ENCODE measurements at places on chromosomes 3 and 15. TPM values are rescaled to one million over a fixed set of nuclear protein-coding genes. Genes with fewer than 3 reads are reported as not detected.

DNA sequence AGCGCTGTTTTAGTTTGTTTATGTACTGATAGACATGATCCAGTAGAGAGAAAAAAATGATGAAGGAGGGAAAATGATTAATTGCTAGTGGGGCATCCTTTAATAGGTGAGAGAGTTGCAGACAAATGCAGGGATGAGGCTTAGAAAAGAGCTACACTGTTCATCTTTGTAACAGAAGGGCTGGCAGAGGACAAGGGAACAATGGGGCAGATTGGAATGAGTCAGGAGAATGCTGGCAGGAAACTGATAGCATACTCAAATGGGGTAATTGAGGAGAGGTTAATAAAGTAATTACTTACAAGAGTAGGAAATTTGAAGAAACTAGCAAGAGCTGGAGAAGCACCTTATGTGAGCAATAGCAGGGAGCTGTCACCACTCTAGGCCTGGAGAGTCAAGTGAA, 170.9 kb downstream of the OXSM start:
- no peak overlapping the region for H3K27ac ChIP-seq
- H3K36me3 ChIP-seq: no peaks in the 10 kb centered on the region
- no peak overlapping the region for H3K4me3 ChIP-seq
- H3K27me3 ChIP-seq: no peaks in the 10 kb centered on the region

GRCh38 chr3:39196671-39197356, 4.4 kb upstream of the XIRP1 start:
- no peak overlapping the region for H3K4me3 ChIP-seq
- H3K4me1 ChIP-seq: no peaks in the 10 kb centered on the region
- DNase-seq: no peak
- no peaks in the 10 kb centered on the region for H3K36me3 ChIP-seq
- no peak overlapping the region for H3K27ac ChIP-seq
- H3K27me3 ChIP-seq: no peaks in the 10 kb centered on the region

GRCh38 chr3:102195198-102195948, 239.4 kb upstream of the ZPLD1 start:
- H3K4me3 ChIP-seq: no peak overlapping the region
- no peak for DNase-seq
- H3K4me1 ChIP-seq: no peaks in the 10 kb centered on the region
- H3K27ac ChIP-seq: no peak overlapping the region
- H3K27me3 ChIP-seq: no peaks in the 10 kb centered on the region
- H3K36me3 ChIP-seq: no peaks in the 10 kb centered on the region

DNA sequence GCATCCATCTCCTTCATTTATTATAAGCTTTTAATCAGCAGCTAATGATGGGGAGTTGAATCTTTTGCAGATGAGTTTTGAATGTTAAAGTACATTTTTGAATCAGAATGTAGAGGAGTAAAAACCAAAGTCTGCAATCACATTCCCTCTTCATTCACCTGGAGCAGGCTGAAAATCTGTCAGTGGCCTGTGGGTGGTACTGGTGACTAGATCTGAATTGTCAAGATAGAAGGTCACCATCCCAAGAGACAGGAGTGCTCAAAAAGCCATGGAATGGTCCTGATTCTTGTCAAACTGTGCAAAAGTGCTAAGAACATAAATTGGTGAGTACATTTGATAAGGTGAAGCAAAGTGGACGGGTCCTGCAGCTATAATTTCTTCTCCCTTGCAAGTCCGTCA, 881.3 kb upstream of the NR2F2 start:
- no peaks in the 10 kb centered on the region for H3K27me3 ChIP-seq
- H3K36me3 ChIP-seq: no peaks in the 10 kb centered on the region
- no peak for DNase-seq

GRCh38 chr3:99236576-99236975, 335.1 kb upstream of the DCBLD2 start:
- H3K4me3 ChIP-seq: no peak overlapping the region
- H3K36me3 ChIP-seq: no peaks in the 10 kb centered on the region
- peaks cover 12% of the 10 kb centered on the region for H3K4me1 ChIP-seq
- H3K27me3 ChIP-seq: no peaks in the 10 kb centered on the region

- H3K27ac ChIP-seq: no peak overlapping the region
- H3K4me1 ChIP-seq: no peaks in the 10 kb centered on the region
- H3K4me3 ChIP-seq: no peak overlapping the region
- no peaks in the 10 kb centered on the region for H3K36me3 ChIP-seq
These were observed 545.8 kb upstream of the ADAMTS9 start for GRCh38 chr3:65233561-65233960.

- DNase-seq: no peak
- no peaks in the 10 kb centered on the region for H3K27me3 ChIP-seq
- H3K4me1 ChIP-seq: no peaks in the 10 kb centered on the region
- peaks cover 5% of the 10 kb centered on the region for H3K36me3 ChIP-seq
These were observed 541.5 kb downstream of the GABRG3 start for GRCh38 chr15:27512281-27513001.

DNA sequence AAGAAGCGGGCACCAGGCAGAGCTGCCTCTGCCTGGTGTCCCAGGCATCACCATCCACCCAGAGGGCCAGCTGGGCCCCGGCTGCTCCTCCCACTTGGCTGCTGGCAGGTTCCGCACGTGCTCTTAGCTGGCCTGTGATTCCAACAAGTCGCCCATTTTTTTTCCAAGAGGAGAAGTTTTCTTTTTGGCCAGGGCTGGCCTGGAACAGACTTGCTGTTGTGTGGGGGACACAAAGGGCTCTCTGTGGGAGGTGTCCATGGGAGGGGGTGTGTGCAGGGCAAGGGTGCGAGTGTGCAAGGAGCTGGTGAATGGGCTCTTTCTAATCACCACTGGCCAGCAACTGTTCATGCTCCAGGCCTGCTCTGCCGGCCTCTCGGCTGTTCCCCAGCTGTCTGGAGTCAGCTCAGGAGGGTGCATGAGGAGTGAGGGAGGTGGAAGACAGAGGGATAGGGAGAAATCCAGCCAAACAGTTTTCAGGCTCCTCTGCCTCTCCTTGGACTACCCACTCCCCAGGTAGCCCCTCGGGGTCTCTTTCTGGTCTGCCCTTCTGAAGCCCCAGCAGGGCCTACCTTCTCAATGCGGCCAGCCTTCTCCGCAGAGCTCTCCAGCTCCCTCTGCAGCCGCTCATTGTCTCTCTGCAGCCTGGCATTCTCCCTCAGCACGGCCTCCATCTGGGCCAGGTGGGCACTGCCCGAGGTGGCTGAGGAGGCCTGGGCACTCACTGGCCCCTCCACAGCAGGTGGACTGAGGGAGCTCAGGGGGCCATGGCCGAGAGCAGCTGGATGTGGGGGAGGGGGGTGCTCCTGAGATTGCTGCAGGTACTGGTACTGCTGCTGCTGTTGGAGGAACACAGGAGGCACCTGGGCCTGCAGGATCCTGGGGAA, 7.1 kb downstream of the AMOTL2 start:
- peak overlapping the region; percentile 53 for H3K27ac ChIP-seq
- H3K27me3 ChIP-seq: no peaks in the 10 kb centered on the region
- peaks cover 58% of the 10 kb centered on the region for H3K4me1 ChIP-seq
- no peak for DNase-seq
- peaks cover 23% of the 10 kb centered on the region for H3K36me3 ChIP-seq

DNA sequence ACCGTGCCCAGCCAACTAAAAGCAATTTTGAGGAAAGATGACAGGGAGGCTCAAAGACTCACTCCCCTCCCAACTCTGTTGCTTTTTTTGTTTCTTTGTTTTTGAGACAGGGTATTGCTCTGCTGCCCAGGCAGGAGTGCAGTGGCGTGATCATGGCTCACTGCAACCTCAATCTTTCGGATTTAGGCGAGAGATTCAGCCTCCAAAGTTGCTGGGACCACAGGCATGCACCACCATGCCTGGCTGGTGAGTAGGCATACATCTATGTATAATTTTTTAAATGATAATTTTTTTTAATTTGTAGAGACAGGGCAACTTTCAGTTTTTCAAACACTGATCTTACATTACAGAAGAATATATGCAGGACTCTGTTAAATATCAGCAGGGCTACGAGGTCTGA, 15.8 kb upstream of the THUMPD3 start:
- no peaks in the 10 kb centered on the region for H3K36me3 ChIP-seq
- H3K4me3 ChIP-seq: no peak overlapping the region
- no peaks in the 10 kb centered on the region for H3K27me3 ChIP-seq
- no peak for DNase-seq

GRCh38 chr3:34000301-34000700, 201.9 kb downstream of the PDCD6IP start:
- DNase-seq: no peak
- H3K4me3 ChIP-seq: no peak overlapping the region
- H3K4me1 ChIP-seq: peaks cover 32% of the 10 kb centered on the region

The SMCO1 gene
- not detected for total RNA-seq

DNA sequence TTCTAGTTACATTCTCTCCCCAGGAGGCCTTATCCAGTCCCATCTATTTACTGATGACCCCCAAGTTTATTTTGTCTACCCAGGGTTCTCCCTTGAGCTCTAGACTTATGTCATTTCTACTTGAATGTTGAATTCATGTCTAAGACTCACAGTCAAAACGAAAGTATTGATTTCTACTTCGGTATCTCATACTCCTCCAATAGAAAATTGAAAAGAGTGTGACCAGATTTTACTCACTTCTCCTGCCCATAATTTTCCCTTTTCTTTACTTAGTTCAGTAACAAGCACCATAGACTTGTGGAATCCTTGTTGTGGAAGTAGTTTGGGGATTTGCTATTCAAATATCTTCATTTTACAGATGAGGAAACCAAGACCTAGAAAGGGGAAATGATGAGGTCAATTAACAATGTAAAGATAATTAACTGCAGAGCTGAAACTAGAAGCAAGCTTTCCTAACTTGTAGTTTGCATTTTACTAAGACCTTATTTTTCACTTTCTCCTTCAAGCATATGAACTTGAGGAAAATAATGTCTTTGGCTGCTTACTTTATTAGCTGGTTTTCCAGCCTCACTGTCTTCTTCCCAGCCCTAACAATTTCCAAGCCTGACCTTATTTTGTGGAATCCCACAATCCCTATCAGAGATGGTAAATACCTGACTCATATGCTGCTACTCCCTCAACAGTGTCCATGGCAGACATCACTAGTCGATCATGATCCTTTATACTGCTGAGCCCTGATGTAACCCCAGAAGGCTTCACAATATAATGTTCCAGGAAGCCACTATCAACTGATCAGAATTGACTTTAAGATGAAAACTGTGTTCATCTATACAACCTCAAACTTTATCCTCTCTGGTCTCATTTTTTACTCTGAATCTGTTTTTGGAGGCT, 123.9 kb upstream of the AGBL1 start:
- H3K36me3 ChIP-seq: no peaks in the 10 kb centered on the region
- no peaks in the 10 kb centered on the region for H3K4me1 ChIP-seq
- H3K27ac ChIP-seq: no peak overlapping the region
- no peaks in the 10 kb centered on the region for H3K27me3 ChIP-seq
- DNase-seq: no peak
- H3K4me3 ChIP-seq: no peak overlapping the region

All from neural progenitor cell (in vitro differentiated cells).